ENCODE measurements at places on chromosomes 7 and 10. TPM values are rescaled to one million over a fixed set of nuclear protein-coding genes. Genes with fewer than 3 reads are reported as not detected.

- ATAC-seq: no peak
These were observed 1.9 kb downstream of the SFTPD start for GRCh38 chr10:79947083-79947415.

GRCh38 chr10:33612551-33612950, 278.1 kb upstream of the NRP1 start:
- peak; percentile 89 for ATAC-seq

GRCh38 chr7:56009695-56010094, 41.5 kb downstream of the PSPH start:
- peak; percentile 79 for ATAC-seq

- no peak for ATAC-seq
These were observed 543.1 kb downstream of the HTR7 start for GRCh38 chr10:90314718-90315117.

DNA sequence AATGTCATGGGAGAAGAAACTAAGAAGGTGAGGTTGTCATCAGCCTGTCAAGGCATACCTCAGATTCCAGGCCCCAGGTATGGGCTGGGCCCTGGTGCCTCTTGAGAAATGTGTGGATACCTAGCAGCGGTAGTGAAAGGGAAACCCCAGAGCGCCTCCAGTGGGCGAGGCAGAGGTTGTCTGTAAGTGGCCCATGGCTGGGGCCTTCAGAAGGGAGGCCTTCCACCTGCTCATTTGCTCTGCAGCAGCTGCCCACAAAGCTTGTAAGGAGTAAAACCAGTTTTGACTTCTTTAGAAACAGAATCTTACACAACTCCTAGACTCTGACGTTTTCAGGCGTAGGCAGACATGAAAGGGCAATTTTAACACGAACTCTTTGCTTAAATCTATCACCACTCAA, 509.9 kb downstream of the PARD3 start:
- no peak for ATAC-seq

DNA sequence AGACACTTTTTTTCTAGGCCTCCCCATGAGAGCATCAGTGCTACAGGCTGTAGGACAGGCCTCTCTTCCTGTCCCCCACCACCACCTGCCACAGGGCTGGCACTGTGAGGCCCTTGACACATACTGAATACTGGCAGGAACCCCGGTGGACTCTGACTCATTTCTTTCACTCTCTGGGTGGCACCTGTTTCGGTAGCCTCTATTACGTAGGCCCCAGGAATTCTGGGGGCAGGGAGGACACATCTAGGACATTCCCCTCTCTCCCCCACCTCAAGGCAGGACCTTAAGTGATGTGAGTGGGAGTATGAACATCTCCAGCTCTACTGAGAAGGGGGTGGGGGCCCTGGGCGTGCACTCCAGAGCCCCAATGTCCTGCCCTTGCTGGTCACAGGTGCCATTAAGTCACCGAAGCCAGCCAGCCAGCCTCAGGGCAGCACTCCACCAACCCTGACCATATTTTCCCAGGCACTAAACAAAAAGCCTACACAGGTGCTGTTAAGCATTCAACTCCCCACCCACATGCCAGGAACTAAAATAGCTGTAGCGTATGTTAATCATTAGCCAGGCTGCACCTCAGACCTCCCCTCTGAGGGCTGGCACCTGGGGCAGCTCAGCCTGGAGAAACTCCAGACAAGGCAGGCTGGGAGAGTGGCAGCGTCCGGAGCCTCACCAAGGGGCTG, 8.9 kb downstream of the ANXA11 start:
- peak; percentile 51 for ATAC-seq

- ATAC-seq: peak; percentile 53
These were observed 327.4 kb downstream of the SORCS1 start for GRCh38 chr10:106836933-106837663.

- ATAC-seq: no peak
These were observed 7.6 kb downstream of the SNX8 start for GRCh38 chr7:2306688-2307087.

DNA sequence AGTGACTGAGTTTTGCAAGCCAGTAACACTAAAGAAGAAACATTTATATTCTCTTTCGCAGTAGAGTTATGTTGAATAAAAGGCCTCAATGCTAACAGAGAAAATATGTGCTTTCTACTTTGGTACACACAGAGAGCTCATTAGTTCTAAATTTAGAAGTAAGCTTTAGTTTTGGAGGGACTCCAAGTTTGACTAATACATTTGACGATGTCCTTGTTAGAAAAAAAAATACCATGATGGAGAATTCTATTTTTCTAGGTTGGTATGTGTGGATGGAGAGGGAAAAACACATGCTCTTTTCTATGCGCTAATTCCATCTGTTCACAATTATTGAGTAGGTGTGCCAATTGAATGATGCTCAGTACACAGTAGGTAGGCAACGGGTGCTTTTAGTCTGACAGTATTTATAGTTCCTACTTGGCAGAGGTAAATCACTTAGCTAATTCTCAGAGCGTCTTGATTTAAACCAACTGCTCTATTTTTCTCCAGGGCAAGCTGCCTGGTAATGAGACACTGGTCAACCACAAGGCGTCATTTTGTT, 327.2 kb upstream of the AKR1E2 start:
- ATAC-seq: peak; percentile 89

DNA sequence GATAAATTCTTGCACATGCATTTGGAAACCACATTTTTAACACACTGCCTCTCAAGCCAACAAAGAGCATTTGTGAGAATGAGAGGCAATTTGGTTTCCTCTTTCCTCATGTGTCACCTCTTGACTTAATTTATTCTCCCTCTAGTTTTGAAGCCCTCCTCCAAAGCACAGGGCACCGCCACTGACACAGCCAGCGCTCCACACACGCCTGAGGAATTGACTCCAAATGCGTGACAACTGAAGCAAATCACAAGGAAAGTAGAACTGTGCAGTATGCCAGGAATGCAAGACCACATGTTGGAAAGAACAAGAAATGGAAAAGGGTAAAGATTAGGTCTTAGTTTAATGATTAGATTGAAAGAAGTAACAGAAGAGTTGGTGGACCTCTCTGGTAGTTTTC, 173.3 kb downstream of the LSM5 start:
- no peak for ATAC-seq

GRCh38 chr10:9951481-9952257, 1066.0 kb upstream of the CELF2 start:
- ATAC-seq: no peak

GRCh38 chr7:35647171-35647574, 47.8 kb downstream of the HERPUD2 start:
- ATAC-seq: no peak

DNA sequence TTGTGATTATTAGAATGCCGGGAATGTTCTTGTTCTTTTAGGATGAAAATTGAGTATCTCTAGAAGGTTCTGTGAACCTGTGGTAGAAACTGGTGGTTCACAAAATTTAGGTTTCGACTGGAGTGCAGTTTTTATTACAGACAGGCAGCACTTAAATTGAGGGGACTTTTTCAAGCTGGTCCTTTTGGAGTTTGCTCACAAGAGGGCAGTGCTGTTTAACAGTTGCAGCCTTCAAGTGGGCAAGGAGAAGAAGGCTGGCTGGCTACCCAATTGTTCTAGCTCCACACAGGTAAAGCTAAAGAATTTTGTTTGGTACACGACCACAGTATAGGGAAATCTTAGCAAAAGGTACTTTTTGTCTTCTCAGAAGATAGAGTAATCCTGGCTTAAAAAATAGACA, 233.6 kb downstream of the SNX13 start:
- ATAC-seq: no peak

- no peak for ATAC-seq
These were observed 147.5 kb upstream of the RSU1 start for GRCh38 chr10:16964576-16965343.

DNA sequence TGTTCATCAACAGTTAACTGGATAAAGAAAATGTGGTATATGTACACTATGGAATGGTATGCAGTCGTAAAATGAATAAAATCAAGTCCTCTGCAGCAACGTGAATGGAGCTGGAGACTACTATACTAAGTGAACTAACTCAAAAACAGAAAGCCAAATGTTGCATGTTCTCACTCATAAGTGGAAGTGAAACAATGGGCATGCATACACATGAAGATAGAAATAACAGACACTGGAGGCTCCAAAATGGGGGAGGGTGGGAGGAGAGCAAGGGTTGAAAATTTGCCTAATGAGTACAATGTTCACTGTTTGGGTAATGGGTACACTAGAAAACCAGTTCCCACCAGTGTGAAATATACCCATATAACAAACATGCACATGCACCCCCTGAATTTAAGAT, 179.5 kb downstream of the ZWINT start:
- no peak for ATAC-seq

DNA sequence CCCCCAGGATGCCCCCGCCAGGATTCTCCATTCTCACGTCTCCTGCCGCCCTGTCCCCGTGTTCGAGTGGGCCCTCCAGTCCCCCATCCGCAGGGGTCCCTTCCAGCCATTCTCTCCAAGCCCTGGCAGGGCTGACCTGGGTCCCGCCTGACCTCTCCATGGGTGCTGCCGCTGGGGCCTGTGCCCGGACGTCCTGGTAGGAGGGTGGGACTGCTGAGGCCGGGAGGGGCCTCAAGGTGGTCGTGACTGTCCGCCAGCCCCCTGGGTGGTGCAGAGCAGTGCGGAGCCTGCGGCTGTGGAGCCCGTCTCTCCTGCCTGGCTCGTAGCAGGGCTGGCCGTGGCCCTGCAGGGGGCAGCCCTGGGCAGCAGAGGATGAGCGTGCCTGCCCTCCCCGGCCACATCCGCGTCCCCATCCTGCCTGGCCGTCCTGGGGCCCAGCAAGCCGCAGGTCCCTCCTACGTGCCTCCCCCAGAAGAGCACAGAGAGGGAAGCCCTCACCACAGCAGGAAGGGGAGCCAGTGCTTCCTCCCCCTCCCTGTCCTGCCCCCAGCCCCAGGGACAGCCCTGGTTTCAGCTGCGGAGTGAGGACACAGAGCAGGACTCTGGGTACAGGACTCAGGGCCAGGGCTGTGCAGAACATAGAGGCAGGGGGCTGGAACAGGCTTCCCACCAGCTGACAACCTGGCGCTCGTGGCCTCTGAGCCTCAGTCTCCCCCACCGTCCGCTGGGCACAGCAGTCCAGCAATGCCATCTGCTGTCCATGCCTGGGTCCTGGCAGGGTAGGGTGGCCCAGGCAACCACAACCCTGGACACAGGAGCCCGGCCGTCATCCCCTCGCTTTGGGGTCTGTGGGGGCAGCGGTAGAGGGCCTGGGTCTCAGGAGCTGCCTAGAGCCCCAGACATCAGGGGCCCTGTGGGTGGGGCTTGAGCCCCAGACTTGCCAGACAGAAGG, 1.5 kb upstream of the GRIFIN start:
- ATAC-seq: peak; percentile 79

The SPACDR gene
- total RNA-seq: not detected

The EVX1 gene
- total RNA-seq: not detected

The MMP21 gene
- total RNA-seq: not detected

The SFMBT2 gene
- total RNA-seq: 6.9 TPM

The CALCR gene
- total RNA-seq: 0.27 TPM

The ADGRA1 gene
- not detected for total RNA-seq
